ENCODE measurements at places on chromosomes 1 and 21.

DNA sequence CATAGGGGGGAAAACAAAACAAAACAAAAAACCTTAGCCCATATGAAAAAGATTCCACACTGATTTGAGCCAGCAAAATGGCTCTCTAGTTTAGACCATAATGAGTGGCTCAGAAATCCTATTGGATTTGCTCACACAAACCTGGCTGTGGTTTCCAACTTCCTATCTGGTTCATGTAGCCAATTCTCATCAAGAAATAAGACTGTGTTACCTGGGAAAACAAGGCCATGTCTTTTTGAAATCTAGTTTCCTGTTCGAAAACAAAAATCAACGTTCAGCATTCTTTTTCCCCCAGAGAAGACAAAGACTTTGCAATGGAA is 69.2 kb downstream of the TBX15 start:
- no peak for DNase-seq

DNA sequence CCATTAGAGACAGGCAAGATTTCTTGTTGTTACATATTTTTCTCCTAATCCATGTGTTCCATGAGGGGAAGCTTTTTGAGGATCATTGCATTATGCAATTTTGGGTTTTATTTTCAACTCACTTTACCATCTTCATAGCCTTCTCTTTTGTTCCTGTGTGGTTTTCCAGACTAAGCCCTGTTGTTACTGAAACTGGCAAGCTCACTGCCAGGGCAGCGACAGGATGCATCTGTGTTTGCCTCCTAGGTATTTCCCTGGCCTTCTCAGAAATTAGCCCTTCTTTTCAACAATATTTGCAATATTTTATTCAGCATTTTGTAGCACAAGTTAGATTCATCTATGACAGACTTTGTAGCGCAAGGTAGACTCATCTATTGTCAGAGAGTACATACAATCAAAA is 134.2 kb upstream of the CYYR1 start:
- DNase-seq = no peak

GRCh38 chr1:1629430-1630190 is 2.4 kb upstream of the MMP23B start:
- DNase-seq = peak; percentile 43

GRCh38 chr1:39262802-39263201 is 58.3 kb downstream of the MACF1 start:
- DNase-seq = no peak

DNA sequence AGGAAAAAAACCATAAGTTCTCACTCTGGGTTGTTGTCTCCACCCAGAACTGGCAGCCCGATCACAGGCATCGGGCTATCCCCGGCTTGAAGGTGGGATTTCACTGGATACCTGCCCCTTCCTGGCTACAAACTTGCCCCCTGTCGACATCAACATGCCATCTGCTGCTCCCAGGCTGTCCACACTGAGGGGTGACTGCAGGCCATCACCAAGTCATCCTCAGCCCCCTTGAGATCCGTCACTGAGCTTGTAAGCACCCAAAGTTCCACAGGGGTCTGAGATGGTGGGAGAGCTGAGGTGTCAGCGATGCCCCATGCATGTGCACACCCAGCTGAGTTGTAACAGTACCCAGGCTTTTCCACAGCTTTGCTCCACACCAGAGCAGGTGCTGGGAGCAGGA is 211.0 kb downstream of the AMY1C start:
- DNase-seq = no peak

DNA sequence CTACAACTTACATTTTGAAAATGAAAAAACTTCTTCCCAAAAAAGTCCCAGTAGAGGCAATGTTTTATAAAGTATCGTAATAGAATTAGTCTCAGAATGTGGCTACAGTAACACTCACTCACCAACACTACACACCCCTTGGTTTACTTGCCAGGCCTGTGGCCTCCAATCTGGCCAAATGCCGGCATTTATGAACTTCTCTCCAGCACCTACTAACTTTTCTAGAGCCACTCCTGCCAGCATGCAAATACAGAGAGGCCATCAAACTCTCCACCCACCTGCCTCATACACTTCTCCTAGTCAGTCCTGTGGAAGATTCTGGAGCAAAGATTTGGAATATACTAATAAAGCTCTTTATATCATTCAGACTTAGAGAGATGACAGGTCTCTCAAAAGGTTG is 32.3 kb downstream of the STPG1 start:
- DNase-seq = no peak

- DNase-seq = no peak
Observed at GRCh38 chr21:36849461-36850105, 116.9 kb downstream of the HLCS start.

- no peak for DNase-seq
Observed at GRCh38 chr1:78570539-78570938, 49.7 kb upstream of the IFI44L start.

DNA sequence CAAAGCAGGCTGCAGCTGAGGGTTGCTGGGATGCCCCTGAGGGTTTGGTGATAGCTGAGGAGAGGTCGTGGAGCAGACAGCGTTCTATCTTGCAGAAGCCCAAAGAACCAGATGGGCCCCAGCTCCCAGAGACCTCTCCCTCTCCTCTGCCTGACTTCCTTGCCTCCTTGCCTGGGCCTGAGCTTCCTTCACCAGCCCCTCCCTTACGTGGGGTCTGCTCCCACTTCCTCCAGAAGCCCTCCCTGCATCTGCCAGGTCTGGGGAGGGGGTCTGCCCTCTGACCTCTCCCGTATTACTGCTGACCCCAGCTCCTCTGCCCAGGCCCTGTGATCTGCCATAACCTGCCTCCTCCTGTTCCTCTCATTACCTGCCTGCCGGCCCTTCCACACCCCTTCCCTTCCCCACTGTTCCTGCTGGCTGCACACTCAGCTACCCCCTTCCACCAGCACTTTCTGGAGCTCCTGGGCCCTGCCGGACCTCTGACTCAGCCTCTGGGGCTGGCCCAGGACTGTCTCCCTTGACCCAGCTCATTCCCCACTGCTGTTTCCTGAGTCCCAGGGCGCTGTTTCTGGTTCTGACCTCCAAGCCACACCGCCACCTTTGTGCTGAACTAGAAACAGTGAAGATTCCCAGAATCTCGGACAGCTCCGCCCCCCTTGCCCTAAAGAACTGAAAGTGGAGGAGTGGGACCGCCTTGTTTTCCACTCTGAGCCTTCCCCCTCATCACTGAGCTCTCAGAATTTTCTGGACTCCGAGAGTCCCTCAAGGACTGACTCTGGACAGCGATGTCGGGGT is 237.7 kb upstream of the C1orf174 start:
- DNase-seq = peak; percentile 54

DNA sequence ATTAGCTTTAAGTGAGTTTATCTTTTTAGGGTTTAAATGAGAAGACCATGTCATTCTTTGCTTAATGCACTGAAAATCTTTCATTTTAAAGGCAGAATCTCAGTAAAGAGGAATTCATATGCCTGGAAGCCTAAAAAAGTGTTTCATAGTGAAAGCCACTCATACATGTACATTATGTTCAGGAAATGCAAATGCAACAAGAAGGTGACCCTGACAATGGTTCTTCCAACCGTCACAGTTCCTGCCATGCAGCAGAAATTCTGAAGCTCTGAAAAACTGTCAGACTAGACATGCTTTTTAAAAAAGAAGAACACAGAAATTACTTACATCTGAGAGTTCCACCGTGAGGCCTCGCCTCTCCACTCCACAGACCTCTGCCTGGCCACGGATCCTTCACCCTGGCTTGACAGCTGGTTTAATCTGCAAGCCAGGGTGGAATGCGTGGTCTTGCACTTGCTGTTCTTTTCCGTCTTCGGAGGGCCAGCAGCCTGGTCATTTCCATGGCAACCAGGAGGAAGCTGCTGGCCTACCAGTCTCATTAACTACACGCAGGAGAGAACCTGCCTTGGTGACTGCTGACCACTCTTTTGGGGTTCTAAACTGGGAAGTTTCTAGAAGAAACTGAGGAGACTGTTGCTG is 41.8 kb upstream of the PAXBP1 start:
- no peak for DNase-seq

DNA sequence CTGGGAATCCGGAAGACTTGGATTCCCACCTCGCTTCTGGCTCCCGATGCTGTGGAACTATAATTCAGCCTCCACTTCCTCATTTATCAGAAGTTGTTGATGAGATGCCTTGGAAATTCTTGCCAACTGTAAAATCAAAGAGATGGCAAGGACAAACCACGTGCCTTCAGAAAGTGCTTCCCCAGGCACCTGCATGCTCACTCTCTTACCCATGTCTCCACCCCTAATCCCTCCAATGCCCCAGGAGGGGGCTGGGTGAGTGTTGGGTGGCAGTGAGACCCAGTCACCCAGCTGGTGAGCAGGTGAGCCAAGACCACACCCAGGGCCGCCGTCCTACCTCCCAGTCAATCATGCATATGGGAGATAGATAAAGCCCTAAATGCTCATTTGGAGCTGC is 160.8 kb downstream of the PSMG1 start:
- DNase-seq = no peak

GRCh38 chr1:116474921-116475849 is 95.6 kb downstream of the CD58 start:
- DNase-seq = no peak

- no peak for DNase-seq
Observed at GRCh38 chr1:87685311-87686135, 356.8 kb downstream of the LMO4 start.

GRCh38 chr21:35933466-35933865 is 126.9 kb downstream of the SETD4 start:
- peak; percentile 50 for DNase-seq

- DNase-seq = peak; percentile 36
Observed at GRCh38 chr1:1307261-1307922, 338 bp downstream of the ACAP3 start.

- peak; percentile 7 for DNase-seq
Observed at GRCh38 chr21:41678016-41678923, 88.6 kb downstream of the RIPK4 start.

DNA sequence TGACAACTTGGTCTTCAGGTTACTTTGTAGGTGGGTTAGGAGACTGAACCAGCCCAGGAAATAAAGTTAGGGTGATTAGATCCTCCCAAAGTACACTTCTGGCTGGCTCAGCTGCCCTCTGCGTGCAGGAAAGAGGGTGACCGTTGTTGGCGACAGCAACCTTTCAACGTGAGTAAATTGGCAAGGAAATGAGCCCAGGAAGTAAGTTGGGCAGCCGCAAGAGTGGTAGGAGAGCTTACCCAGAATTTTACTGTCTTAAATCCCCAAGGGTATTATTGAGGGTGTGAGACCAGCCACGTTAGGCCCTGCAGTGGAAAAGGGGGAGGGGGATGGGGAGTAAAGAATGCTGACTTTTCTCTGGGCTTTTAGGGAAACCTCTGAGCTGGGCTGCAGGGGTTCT is 1.6 kb downstream of the TENT5C start:
- no peak for DNase-seq

GRCh38 chr1:207847116-207847515 is 63.8 kb downstream of the CD34 start:
- DNase-seq = no peak

DNA sequence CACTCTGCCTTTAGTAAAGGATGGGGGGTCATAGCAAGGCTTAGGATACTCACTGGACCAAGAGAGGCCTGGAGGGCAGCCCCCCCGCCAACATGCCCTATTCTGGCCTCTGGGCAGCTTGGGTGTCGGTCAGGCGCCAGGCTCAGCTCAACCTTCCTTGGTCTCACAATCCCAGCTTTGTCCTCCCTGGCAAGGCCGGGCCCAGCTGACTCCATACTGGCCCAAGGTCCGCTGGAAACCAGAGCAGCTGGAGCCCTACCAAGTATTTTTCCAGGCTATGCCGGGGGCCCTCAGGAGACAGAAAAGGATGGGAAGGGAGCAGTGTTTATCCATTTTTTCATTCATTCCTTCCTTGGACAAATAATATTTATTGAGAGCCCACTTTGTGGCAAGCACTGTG is 6.2 kb downstream of the FBXO2 start:
- DNase-seq = peak; percentile 51

GRCh38 chr1:104761961-104762570 is 1012.4 kb downstream of the AMY1C start:
- no peak for DNase-seq

GRCh38 chr1:202807926-202808757 is at the start of gene KDM5B:
KDM5B (minus strand) TSS chr1:202808421; CDS start chr1:202808305, 116 bp downstream.
- peak; percentile 82 for DNase-seq

DNA sequence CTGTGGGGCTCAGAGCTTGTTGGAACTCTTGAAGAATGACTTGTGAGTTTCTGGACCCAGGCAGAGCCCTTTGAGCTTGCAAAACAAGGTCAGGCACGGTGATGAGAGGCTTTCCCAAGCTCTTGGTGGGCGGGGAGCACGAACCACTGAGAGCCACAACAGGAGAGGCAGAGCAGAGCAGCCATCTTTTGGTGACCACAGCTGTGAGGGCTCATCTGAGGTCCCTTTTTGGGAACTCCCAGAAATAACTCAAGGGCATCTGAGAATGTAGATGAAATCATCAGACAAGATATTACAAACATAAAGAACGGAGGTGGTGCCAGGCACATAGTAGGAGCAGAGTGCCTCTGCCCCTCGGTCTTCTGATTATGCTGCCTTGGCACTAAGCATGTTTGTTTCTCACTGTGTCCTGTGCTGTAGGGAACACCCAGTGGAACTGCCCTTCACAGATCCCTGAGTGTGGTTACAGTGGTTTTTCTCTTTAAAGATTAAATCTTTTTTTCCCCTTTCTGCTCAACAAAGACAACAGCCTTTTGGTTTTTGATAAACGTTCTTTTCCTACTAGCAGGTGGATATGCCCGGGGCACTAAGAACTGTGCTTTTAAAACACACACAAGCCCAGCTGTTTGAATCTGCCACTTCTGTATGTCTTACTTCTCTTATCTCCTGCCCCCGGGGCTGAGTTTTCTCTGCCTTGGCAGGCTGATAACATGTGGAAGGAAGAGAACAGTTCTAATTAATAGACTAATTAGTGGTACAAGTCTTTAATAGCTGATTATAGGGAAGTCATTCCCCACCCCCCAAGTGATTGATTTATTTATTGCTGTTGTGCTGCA is 37.7 kb downstream of the CD34 start:
- DNase-seq = no peak

DNA sequence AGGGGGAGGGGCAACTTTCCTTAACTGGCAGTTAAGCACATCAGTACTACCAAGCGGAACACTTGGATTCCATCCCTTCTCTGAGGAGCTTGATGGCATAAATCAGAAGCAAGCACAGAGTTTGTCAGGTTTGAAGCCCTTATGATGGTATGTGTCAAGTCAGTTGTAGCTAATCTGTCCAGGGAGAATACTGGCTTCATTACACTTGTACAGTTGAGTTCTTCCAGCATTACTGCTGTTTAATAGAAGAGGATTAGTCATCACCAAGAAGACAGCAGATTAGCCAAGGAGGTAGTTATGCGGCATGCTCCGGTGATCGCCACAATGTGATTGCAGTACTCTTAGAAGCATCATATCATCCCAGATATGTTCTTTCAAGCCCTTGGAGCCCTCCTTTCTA is 2.1 kb upstream of the TDRD5 start:
- DNase-seq = no peak

- DNase-seq = no peak
Observed at GRCh38 chr21:28235169-28235895, 757.3 kb downstream of the LTN1 start.
